ENCODE measurements at places on chromosomes 4 and X.
A peak's percentile ranks its signal among the peaks of the same experiment; 100 is the strongest.

DNA sequence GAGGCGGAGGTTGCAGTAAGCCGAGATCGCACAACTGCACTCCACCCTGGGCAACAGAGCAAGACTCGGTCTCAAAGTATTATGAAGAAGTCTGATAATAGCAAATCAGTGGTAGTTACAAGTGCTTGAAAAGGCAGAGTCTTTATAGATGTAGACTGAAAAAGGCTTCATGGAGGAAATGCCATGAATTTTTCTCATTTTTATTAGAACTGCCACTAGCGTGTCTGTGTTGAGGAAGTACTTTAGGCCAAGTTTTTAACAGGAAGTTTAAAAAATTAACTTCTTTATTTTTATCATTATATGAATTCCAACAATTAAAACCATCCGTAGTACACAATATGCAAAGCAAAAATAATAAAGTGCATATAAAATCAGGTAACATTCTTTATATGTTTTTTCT lies 32.8 kb upstream of the IL13RA1 start:
- no peak for DNase-seq

GRCh38 chr4:81826335-81826734 lies 354.6 kb upstream of the RASGEF1B start:
- DNase-seq: no peak

DNA sequence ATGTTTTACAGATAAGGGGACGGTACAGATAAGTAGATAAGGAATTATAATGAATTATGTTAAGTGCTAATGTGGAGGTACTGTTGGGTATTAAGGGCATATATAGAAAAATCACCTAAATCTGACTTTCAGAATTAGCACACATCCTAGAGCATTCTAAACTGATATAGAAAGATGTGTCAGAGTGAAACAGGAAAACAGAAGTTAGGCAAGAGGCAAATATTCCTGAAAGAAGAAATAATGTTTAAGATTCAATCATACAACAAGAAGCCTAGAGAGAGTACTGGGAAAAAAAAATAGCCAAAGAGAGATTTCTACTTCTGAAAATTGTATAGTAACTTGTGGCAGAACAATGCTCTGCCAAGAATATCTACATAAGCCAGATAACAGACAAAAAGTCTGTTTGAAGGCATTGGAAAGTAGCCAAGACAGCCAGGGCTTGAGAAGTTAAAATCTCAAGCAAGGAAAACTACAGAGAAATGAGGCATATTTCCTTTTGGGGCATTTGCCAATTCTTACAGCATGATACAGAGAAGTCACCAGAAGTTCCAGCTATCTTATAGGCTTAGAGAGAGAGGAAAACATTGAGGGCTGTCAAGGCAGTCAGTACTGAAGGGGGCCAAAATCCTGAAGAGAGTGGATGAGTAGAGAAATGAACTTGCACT lies 646.0 kb downstream of the RPA4 start:
- no peak for DNase-seq

GRCh38 chrX:76827672-76828071 lies 400.2 kb downstream of the MAGEE1 start:
- no peak for DNase-seq

DNA sequence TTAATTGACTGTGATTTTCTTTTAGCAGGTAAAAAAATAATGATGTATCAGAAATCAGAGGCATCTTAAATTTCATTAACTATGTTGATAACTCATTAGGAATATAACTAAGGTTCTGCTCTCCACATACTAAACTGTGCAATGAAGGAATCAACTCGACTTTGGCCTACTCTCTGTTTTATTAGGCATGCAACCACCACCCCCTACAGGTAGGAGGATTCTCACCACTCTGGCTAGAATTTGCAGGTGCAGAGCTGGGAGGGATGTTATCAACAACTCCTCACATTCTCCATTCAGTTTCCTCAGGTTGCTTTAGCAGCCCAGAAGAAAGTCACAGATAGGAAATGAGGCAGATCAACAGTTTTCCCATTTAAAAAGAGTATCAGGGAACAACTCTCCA lies 160.1 kb downstream of the COX18 start:
- DNase-seq: no peak

GRCh38 chr4:133968174-133968573 lies 233.4 kb downstream of the PABPC4L start:
- DNase-seq: peak; percentile 50

GRCh38 chr4:20087522-20087911 lies 164.2 kb upstream of the SLIT2 start:
- no peak for DNase-seq

GRCh38 chr4:127634181-127634580 lies 1.4 kb downstream of the INTU start:
- DNase-seq: no peak

GRCh38 chr4:57318703-57319102 lies 208.5 kb upstream of the IGFBP7 start:
- no peak for DNase-seq

- DNase-seq: no peak
Measured at GRCh38 chrX:19070555-19070994, 51.7 kb downstream of the ADGRG2 start.

DNA sequence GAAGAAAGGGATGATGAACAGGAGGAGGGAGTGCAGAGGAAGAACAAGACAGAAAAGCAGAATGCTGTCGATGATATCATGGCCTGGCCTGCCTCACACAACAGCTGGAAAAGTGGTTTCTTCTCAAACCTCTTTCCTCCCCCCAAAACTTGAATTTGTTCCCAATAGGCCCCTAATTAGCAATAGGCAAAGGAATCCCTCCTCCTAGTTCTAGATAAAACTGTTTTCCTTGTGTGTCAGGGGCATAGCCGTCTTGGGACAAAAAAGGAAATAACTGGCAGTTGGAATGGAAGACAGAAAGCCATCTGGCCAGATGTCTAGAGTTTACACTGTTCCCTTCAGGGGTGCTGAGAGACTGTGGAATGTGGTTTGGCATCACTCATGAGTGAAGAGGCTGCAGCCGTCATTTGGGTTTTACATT lies 177.8 kb upstream of the C1QTNF7 start:
- DNase-seq: no peak

- no peak for DNase-seq
Measured at GRCh38 chr4:101501421-101501820, 154.1 kb upstream of the PPP3CA start.

DNA sequence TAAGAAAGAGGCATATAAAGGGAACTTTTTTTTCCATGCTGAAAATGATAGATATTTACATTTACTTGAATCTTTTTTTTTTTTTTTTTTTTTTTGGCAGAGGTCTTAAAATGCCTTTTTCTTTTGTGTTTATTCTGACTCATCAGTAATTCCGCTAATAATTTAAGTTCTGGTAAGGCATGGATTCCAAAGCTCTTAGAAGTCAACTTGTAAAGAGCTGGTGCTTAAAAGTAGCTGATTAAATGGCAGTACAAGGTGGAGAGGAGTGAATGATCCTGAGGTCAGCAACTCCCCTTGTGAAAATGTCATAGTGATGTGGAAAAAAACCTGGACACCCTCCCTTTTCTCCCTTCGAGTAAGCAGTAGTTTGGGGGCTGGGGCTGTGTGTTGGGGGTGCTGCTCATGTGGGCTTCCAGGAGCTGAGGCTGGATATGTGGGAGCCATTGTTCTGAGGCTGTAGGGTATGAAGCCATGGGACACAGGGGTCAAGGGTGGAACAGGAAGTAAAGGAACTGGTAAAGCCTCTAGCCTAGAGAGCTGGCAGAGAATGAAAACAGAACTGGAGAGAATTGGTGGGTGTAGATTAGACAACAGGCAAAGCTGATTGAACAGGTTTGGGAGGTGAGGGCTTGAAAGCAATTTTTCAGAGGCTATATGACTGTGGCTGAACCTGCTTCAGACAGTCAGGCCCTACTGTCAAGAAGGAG lies 41.0 kb upstream of the PITX2 start:
- DNase-seq: peak; percentile 54

DNA sequence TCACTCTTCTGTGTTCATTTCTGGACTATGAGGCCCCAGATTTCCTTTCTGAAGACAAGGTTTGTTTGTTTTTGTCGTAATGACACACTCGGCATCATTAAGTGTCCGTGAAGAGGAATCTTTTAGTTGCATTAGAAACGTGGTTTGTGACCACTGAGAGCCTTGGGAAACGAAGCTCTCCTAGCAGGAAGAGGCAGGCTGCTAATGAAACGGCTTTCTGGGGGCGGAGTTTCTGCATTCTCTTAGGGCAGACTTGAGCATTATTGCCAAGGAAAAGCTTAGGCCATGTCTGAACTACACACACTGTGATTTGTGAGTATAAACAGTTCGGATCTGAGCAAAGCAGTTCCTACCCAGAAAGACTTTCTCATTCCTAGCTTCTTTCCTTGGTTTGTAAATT lies 64.0 kb downstream of the SOX3 start:
- DNase-seq: no peak

GRCh38 chr4:144901141-144901540 lies 196.9 kb downstream of the ANAPC10 start:
- DNase-seq: no peak

GRCh38 chr4:104976262-104976661 lies 170.4 kb upstream of the TET2 start:
- no peak for DNase-seq

DNA sequence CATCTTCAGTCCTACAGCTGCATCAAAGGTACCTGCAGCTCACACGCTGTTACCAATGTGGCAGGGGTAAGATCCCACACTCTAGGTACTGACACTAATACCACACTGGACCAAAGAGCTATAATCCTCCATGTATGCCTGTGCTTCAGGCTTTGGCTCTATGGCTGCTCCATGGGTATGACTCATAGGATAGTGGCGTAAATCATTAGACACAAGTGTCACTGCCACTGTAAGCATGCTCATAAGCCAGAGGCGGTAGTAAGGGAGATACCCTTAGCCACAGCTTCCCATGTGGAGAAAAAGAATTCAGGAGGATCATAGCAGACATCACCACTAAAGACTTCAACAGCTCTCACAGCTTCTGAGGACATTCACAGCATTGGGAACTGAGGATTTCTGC lies 287.5 kb downstream of the ACTRT1 start:
- no peak for DNase-seq

DNA sequence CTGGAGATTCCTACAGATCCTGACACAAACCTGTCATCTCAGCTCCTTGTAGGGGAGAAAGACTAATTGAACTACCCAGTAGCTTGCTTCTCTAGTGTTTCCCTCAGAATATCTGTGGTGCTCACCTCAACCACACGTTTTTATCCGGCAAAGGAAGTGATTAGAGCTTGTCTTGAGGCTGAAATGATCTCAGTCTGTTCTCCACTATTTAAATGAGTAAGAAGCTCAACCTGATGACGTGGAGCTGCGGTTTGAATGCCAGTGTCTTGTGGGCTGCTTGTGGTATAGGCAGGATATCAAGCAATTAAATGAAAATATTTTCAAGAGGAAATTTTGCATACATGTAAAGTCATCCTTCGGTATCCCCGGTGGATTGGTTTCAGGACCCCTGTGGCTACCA lies 270.2 kb downstream of the TLL1 start:
- no peak for DNase-seq

- no peak for DNase-seq
Measured at GRCh38 chr4:77155631-77156452, 1.2 kb upstream of the CCNG2 start.

- DNase-seq: no peak
Measured at GRCh38 chr4:2066011-2066551, 7.0 kb downstream of the NAT8L start.

DNA sequence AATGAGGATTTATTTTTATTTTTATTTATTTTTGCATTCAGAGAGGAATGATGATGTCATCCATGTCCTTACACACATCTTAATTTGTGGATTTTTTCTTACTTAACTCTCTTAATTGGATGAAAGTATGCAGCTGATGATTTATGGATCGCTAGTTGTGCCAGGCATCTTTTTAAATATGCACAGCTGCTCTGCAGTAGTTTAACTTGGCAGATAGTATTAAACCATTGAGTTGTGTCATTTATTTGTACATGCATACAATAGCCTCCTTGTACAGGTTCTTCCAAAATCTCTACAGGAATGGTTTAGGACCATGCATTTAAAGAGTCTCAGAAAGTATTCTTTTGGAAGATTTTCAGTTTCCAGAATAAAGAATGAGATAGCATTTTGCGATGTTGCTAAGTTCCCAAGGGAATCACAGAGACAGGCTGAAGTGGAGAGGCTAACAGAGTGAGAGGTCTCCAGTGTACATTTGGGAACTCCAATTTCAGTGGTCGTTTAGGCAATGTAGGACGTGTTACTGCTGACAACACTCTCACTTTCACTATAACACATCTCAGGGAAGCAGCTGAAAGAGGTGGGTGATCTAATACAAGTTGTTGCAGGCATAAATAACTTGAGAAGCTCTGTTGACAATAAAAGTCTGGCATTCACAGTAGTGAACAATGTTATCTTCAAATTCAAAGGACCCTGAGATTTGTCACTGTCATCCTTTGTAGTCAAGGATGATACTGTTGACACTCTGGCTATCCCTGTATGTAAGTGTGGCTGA lies 49.9 kb upstream of the SCRG1 start:
- DNase-seq: peak; percentile 33

- no peak for DNase-seq
Measured at GRCh38 chrX:3142259-3143042, 101.2 kb downstream of the ARSF start.

DNA sequence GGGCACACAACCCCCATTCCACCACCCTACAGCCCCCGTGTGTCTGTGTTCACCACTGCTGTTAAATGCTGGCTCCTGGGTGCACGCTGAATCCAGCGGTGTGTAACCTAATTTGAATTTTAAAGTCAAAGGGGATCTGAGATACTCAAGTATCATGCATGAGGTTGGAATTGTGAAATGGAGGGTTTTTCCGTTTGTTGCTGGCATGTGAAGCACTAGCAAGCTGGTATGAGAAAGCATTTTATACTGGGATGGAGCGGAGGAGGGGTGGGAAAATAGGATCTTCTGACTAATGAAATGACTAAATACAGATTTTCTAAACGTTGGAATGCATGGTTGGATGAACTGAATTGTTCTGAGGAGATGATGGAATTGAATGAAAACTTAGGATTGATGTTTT lies 36.9 kb upstream of the FAT1 start:
- no peak for DNase-seq

GRCh38 chr4:62644372-62644771 lies 1444.2 kb downstream of the ADGRL3 start:
- peak; percentile 10 for DNase-seq

- DNase-seq: no peak
Measured at GRCh38 chrX:14864631-14865030, 8.2 kb downstream of the FANCB start.

- peak; percentile 39 for DNase-seq
Measured at GRCh38 chr4:82429728-82430192, 502 bp downstream of the HNRNPDL start.

- no peak for DNase-seq
Measured at GRCh38 chrX:134502686-134503085, 42.7 kb downstream of the HPRT1 start.

DNA sequence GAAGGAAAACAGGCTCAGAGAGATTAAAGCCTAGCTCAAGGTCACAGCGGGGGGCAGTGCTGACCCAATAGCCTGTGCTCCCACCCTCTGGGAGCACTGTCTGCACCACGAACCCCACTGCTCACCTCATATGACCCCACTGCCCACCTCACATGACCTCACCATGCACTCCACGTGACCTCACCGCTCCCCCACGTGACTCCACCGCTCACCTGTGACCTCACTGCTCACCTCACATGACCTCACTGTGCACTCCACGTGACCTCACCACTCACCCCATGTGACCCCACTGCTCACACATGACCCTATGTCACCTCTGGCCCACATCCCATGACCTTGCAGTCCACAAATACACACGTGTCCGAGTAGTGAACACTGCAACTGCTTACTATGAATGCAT lies 55.4 kb downstream of the ACOX3 start:
- no peak for DNase-seq

All from COLO829 (cell line).